ENCODE measurements at places on chromosomes 12 and 14.

DNA sequence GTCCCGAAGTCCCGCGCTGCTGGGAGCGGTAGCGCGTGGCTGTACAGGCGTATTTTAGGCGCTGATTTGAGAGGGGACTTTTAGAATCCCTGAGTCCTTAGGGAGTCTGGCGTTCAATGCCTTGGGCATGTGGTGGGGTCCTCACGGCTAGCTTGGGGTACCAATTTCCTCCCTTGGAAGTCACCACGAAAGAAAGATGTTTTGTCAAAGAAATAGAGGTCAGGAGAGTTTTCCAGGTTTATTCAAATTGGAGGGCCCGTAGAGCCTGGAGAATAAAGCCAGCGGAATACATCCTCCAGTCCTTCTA lies 63.9 kb downstream of the KLHL28 start:
- no peak for DNase-seq

DNA sequence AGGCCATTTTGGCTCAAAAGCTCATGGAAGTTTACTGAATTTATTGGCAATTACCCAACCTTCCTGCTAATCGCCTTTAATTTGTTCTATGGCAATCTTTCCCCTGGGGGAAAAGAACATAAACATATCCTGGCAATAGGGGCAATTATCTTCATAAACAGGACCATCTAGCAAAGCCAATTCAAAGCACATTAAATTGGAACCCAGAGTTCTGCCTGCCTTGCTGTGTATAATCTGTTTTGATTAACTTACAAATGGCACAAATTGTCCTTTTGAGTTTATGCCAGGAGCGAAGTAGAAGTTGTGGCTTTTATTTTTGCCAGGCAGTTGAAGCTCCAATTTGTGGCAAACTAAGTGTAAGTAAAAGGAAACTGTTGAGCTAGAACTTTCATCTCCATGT lies 68.6 kb downstream of the C12orf50 start:
- no peak for DNase-seq

GRCh38 chr14:68391311-68392014 lies 401.4 kb downstream of the ZFP36L1 start:
- no peak for DNase-seq

DNA sequence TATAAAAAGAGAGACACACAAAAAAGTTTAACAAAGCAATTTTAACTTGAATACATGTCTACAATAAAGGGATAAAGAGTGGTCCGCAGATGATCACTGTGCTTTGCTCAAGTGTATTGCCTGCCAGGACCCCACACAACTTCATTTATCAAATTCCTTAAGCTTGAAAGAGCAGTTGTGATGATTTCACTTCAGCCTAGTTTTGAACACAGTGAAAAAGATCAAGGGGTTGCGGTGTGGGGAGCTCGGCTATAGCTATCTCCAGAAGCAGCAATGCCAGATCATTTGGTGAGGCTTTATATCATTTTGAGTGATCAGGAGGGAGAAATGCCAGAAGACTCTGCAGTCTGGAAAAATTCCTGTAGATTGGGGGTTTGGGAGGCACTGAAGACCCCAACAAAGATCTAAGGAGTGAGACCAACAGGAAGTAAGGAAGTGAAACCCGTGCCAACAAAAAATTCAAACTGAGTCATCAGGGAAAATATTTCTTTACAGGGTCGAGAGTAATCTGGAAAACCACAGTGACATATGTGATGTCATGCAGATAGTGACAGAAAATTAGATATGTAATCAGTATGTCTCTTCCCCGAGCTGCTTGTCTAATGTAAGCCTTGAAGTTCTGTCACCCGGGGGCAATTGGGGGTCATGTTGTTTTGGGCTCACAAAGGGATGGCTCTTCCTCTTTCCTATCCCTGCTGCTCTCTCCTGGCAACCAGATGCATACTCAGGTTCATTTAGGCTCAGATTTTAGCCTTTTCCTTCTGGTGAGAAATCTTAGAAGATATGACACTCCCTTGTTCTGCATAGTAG lies 221.8 kb downstream of the MSRB3 start:
- no peak for DNase-seq

- no peak for DNase-seq
Measured at GRCh38 chr12:101847325-101847724, 16.6 kb upstream of the GNPTAB start.

GRCh38 chr14:91252871-91253794 lies 8.6 kb upstream of the GPR68 start:
- no peak for DNase-seq

DNA sequence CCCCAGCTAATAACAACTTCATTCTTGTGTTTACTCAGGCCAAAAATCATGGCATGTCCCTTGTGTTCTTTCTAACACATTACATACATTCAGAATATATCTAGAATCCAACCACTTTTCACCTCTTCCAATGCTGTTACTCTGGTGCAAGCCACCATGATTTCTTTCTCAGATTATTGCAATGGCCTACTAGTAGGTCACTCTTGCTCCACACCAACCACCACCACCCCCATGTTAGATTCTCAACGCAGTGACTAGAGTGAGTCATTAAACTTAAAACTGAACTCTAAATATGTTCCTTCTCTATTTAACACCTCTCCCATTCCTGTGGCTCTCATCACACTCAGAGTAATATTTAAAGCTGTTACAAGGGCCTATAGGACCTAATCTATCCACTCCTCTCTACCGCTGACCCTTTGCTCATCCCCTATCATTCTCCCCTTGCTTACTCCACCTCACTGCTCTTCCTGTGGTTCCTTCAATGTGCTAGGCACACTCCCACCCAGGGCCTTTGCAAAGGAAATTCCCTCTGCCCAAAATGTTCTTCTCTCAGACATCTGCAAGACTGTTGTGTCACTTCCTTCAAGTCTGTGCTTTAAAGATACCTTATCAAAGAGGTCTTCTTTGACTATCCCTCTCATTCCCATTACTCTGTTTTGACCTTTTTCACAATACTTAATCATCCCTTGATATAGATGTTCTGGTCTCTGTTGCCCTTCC lies 6.6 kb downstream of the RTN1 start:
- DNase-seq = no peak

DNA sequence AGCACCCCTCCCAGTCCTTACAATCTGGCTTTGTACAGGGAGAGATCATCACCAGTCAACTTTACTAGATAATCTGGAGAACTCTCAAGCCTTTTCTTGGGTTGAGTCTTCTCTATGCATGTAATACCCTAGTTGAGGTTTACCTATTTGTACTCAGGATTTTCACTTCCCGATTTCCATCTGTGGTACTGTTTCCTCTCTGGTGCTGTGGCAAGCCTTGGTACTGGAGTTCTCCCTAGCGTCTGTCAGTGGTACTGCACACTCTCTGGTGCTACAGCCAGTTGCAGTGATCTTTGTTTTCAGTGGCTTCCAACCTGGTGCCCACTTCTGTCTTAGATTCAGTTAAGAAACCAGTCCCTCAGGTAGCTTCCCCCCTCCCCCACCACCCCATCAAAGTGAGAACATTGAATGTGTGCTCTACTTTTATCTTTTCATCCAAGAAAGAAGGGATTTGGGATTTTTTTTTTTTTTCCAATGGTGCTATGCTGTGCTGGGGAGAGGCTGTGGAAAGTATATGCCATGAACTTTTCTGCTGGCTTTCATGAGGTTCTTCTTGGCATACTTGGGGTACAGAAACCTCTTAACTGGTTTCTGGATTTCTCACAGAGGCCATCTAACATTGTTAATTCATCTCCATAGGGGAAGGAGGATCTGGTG lies 69.4 kb upstream of the EVL start:
- no peak for DNase-seq

DNA sequence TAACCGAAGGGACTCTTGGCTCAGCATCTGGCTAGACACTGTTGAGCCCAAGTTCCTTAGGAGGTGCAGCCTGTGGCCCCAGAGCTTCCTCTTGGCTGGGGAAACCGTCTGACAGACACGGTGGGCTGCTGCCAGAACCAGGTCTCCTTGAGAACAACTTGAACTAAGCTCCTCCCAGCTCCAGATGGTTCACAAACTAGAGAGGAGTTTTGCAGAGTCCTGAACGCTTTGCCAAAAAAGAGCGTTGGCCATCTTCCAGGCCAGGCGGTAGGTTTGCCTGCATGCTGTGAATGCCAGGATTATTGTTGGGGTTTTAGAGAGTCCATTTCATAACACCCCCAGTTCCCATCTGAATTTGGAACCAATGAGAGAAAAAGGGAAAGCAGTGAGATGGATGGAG lies 399.8 kb downstream of the RGS6 start:
- DNase-seq = no peak

- no peak for DNase-seq
Measured at GRCh38 chr12:84912198-84913128, at the start of gene SLC6A15. SLC6A15 (minus strand) TSS chr12:84912799; CDS start chr12:84892120, 20,679 bp downstream.

GRCh38 chr14:61326146-61326545 lies 4.8 kb downstream of the PRKCH start:
- no peak for DNase-seq

GRCh38 chr14:25004389-25004809 lies 45.5 kb downstream of the STXBP6 start:
- DNase-seq = no peak
